Activated gamma-delta T cell treated with Interleukin-2 at 50 U/mL for 16 hours (primary cell): ENCODE measurements at places on chromosomes 7 and 10.
A peak's percentile ranks its signal among the peaks of the same experiment; 100 is the strongest.

GRCh38 chr7:71905821-71906220 is 506.3 kb downstream of the CALN1 start:
- DNase-seq: no peak

- DNase-seq: no peak
Observed at GRCh38 chr7:120993553-120994191, 5.2 kb downstream of the CPED1 start.

DNA sequence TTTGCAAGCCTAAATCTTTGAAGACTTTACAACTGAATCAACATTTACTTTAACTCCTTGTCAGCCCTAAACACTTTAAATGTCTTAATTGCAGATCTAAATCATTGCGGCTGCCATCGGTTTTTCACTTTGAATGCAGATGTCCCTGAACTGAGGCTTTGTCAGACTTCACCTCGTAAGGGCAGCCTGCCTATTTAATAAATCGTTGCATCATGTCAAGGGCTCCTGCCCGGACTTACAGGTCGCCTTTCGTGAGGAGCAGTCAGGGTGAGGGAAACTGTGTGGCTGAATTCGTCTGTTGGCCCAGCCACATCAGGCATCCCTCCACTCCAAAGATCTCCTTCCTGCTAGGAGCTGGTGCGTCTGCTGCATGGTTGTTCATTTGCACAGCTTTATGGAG is 368.2 kb upstream of the NPVF start:
- DNase-seq: no peak

DNA sequence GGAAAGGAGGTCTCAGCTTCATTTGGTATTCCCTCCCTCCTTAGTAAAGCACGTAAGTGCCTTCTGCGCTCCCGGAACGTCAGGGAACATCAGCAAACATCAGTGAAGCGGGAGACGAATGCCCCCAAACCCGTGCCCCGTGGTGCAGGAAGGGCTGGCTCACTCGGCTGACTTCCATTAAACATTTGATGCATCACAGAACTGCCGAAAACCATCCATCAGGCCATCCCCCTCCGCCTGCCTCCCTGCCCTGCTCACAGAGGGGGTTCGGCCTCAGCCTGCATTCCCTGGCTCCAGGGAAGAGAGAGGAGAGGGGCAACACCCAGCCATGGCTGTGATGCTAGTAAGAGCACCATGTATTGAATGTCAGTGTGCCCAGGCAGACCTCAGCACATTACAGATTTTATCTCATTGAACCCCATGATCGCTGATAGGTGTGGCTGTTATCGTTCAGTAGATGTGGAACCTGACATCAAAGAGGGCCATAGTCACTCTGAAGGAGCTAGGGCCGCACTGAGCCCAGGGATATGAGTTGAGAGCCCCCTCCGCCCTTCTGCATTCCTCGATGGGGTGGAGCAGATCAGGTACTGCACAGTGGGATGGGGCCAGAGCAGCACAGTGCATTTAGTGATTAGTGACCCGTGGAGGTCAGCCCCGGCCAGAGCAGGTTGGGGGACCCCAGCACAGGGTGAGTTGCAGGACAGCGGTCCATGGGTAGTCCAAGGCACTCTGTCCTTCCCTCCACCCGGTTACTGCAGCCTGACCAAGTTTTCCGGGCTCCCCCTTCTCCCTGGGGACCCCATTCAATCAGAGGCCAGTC is 146.4 kb downstream of the RPS24 start:
- no peak for DNase-seq

- DNase-seq: no peak
Observed at GRCh38 chr10:93096901-93097300, 23.2 kb downstream of the CYP26A1 start.

- DNase-seq: peak; percentile 43
Observed at GRCh38 chr7:114865564-114865963, 56.3 kb upstream of the MDFIC start.

GRCh38 chr7:42351316-42351935 is 114.4 kb upstream of the GLI3 start:
- DNase-seq: no peak

DNA sequence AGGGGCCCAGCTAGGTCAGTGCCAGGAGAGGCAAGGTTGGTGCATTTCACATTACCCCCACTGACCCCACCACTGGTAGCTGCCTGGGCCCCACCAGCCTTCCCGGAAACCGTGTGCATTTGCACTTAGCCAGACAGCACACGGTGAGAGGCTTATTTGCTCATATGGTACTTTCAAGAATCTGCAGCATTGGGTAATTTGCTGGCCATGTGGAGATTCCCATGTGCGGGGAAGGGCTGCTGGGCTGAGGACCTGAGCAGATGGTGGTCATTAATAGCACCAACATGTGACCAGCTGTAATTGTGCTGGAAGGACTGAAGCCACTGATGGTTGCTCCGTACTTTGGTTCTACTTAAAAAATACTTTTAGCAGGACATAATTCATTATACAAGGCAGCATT is 323.8 kb downstream of the DPP6 start:
- no peak for DNase-seq

DNA sequence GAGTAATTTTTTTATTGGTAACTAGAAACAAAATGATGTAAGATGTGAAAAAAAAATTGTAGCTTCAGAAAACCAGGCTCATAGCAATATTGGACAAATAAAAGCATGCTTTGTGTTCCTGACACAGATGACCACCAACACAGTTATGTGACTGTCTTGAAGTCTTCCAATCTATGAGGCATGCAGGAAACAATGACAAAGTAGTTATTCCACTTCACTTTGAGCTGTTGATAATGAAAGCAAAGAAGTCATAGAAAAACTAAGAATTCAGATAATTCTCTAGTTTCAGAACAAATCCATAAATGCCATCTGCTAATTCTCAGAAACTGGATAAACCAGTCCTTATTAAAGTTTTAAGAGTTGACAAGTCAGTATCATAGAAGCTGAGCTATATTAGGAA is 378.4 kb upstream of the SEMA3D start:
- no peak for DNase-seq

DNA sequence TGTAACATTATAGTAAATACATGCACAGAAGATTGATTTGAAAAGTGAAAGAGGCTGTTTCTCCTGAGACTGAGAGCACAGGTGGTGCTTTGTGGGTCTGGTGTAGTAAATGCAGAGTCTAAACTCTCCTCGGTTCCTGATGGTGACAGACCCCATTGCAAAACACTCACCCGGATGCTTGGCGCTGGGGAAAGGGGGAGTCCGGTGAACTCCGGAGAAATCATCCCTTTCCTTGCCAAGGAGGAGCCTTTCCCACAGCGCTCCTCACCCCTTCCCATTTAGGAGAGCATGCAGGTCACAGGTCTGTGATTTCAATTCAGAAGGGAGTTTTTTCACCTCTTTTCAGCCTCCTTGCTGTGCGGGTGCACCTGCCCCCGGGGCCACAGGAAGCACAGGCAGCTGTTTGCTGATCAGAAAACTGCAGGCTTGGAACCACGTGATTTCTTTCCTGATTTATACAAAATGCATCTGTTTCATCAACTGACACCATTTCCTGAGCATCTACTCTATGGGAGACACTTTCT is 75.6 kb upstream of the LYZL2 start:
- peak; percentile 13 for DNase-seq

DNA sequence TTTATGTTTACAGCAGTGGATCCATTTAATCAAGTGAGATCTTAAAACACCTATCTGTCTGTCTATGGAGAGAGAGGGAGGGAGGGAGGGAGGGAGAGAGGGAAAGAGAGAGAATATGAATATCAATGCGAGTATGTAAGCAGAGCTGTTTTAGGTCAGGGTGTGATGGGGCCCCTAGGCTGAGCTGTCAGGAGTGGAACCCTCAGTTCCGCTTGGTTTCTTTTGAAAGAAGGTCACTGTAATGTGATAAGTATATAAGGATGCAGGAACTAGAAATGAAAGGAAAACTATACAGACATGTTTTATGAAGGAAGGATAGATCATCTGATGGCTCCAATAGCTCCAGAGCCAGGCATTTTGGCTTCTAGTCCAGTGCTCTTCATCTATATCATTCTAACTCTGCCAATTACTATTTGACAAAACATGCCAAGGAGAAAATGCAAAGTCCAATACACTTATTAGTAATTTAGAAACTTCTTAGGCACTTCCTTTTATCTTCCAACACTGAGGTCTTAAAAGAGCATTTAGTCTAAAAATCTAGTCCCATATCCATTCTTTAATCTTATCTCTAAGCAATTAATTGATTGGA is 70.3 kb downstream of the NRCAM start:
- no peak for DNase-seq

GRCh38 chr7:7249814-7250213 is 67.5 kb downstream of the C1GALT1 start:
- DNase-seq: no peak

DNA sequence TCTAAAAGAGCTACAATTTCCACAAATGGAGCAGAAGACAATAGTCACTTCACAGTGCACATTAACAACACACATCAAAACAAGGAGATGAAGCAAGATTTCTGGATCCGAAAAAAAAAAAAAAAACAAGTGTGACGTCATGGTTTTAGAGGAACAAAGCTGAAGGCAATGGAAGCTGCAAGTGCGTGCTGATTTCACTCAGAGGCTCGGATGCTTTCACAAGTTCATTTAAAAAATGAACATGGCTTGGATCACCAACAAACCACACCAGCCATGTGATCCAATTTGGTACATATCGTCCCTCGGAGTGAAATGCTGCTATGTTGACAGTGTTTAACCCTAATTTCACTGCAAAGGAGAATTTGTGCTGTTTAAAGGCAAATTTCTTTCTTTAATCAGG is 337.0 kb upstream of the PRKCQ start:
- DNase-seq: no peak

DNA sequence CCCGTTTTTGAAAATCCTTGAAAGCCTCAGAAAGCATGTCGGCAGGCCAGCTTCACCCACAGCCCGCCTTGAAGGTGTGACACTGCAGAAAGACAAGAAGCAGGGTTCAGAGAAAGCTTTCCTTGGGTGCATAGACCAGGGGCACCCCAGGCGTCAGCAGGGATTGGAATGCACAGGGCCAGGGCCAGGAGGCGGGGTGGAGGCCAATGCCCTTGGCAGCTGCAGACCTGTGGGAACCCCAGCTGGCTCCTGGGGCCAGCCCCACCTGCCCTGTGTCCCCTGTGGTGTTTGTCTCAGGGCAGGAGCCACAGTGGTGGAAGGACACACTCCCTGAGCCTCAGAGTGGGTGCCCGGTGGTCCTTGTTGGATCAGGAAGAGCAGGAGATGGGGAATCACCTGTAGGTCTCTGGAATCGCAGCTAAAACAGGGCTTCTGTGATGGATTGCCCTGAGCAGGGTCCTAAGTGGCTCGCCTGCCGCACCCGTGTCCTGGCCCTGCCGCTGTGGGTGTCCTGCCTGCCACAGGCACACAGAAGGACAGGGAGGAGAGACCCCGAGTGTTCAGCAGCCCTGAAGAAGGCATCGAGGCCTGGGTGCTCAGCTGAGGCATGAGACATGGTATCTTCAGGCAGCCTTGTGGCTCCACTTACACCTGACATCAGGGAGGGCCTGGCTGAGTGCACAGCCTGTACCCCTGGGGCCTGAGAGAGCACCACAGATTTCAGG is 32.5 kb downstream of the ANXA8 start:
- DNase-seq: no peak

DNA sequence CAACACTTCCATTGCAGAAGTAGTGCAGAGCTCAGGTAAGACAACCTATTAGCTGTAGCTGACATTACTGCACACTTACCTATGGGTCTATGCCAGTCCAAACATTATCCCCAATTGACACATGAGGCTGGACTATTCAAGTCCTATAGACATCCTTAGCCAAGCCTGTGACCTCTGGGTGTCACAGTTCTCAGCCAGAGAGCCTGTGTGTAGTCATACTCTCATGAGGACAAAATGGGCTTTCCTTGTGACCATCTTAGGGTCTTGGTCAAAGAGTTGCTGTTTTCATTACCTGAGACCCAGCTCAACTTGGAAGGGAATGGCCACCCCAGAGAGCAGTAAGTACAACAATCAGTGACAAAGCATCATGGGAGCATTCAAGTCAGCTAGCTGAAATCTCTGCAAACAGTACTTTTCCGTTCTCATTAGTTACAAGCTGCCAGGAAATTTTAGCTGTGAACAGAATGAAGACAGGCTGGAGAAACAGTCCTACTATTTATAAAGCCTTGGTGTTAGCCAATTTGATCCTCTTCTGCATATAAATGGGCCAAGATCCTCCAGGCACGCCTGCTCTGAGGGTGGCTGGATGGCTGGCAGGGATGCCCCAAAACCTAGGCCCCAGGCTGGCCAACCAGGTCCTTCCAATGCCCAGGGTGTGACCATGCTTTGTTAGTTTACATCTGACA is 44.3 kb downstream of the NUDCD3 start:
- no peak for DNase-seq

DNA sequence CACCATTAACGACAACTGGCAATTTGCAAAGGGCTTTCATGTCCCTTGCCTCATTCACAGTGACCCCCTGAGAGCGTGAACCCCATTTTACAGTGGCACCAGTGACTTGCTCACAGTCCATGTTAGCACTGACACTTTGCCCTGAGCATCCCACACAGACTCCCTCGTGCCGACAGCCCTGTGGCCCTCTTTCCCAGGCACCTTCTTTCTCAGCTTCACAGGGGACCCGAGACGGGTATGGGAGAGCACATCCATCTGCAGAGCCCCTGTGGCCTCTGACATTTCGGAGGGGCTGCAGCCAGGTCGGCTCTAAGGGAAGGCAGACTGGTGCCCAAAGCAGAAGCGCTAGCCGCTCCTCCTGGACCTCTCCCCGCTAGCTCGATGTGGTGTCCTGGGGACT is 10.8 kb downstream of the LOXL4 start:
- DNase-seq: no peak

GRCh38 chr7:139523968-139524815 is 707 bp downstream of the CLEC2L start:
- DNase-seq: no peak

DNA sequence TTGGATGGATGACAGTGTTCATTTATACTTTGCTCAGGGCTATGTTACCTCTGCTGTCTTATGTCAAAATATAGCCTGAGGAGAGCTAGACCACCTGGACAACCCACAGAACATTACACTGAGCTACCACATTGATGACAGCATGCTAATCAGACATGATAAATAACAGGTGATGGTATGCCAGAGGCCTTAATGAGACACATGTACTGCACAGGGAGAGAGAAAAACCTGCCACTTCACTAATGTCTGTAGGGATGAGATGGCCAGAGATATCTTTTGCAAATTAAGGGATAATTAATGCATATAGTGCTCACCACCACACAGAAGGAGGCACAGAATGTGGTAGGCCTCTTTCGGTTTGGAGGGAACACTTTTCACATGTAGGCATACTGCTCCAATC is 1122.6 kb upstream of the POT1 start:
- DNase-seq: no peak

GRCh38 chr10:48604991-48605508 is at the start of gene ARHGAP22:
Gene ARHGAP22 (minus strand): TSS chr10:48605073. CDS start chr10:48604796, 277 bp downstream.
- no peak for DNase-seq

GRCh38 chr7:117020591-117020973 is 67.3 kb downstream of the ST7 start:
- DNase-seq: no peak
